ENCODE measurements at places on chromosomes 16 and 17. TPM values are rescaled to one million over a fixed set of nuclear protein-coding genes. Genes with fewer than 3 reads are reported as not detected.

DNA sequence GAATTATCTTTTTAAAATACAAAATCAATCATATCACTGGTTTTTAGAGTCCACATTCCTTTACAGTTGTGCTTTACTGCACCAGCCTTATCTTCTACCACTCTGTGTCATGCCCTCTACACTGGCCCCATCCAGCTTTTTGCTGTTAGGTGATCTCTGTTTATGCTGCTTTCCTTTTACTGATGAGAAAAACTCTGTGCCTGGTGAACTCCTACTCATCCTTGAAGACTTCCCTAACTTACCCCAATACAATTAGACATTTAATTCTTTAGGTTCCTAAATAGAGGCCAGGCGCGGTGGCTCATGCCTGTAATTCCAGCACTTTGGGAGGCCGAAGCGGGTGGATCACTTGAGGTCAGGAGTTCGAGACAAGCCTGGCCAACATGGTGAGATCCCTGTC is 64.6 kb downstream of the MRTFB start:
- no peak for DNase-seq
- no peaks in the 10 kb centered on the region for H3K27me3 ChIP-seq
- peaks cover 2% of the 10 kb centered on the region for H3K36me3 ChIP-seq
- H3K4me3 ChIP-seq = no peak overlapping the region

DNA sequence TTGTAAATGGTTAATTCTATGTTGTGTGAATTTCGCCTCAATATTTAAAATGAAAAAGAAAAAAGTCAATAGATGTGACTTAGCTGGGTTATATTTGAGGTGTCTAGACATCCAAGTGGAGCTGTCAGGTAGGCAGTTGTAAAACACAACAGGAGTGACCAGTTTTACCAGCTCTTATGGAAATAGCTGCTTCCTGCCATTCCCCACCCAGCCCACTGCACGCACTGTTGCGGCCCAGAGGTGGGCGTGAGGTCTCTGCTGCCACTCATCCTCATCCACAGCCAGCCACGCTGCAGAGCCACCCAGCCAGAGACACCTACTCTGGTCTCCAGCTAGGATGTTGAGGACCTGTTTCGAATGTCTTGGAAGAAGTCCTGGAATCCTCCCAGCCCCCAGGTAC is 3.4 kb upstream of the CARD14 start:
- H3K27me3 ChIP-seq = peaks cover 10% of the 10 kb centered on the region
- no peak for DNase-seq
- H3K27ac ChIP-seq = no peak overlapping the region
- no peaks in the 10 kb centered on the region for H3K36me3 ChIP-seq
- no peaks in the 10 kb centered on the region for H3K4me1 ChIP-seq
- H3K4me3 ChIP-seq = no peak overlapping the region

DNA sequence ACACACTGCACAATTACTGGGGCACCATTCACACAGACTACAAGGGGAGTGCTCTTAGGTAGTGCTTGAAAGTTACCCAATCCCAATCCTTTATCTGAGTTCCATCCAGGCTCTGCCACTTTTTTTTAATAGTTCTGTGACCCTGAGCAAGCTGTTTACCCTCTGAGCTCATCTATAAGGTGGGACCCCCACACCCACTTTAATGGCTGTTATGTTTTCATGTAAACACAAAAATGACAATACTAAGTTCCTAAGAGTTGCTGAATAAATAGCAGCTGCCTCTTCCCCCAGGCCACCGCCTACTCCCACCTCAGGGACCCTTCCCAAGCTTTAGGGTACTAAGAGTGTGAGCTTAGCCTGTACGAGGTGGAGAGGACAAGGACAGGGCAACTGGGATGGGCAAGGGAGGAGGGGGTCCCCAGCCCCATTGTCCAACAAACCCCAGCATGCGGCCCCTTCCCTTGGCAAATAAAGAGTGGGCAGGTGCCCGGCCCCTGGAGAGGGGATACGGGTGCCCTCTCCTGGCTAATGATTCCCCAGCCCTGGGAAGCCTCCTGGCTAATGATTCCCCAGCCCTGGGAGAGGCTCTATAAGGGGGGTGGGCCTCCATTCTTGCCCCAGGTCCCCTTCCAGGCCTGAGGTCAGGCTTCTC is 14.6 kb downstream of the SLC13A2 start:
- H3K4me3 ChIP-seq = no peak overlapping the region
- DNase-seq = no peak
- H3K27me3 ChIP-seq = peaks cover 11% of the 10 kb centered on the region
- no peaks in the 10 kb centered on the region for H3K36me3 ChIP-seq
- H3K27ac ChIP-seq = no peak overlapping the region

- no peak within 1 kb of the TSS for H3K4me3 ChIP-seq
- no peak within 1 kb of the TSS for H3K27ac ChIP-seq
- peak; percentile 0 for DNase-seq
- no peaks in the 10 kb centered on the region for H3K36me3 ChIP-seq
- H3K27me3 ChIP-seq = peaks cover 7% of the 10 kb centered on the region
Observed at GRCh38 chr16:22813948-22814710, at the start of gene HS3ST2. Gene HS3ST2, plus strand, starts transcription at chr16:22814162. Its CDS starts 449 bp downstream, at chr16:22814611.

- H3K36me3 ChIP-seq = no peaks in the 10 kb centered on the region
- no peak overlapping the region for H3K27ac ChIP-seq
- no peaks in the 10 kb centered on the region for H3K4me1 ChIP-seq
- peak; percentile 83 for DNase-seq
- peaks cover 31% of the 10 kb centered on the region for H3K27me3 ChIP-seq
Observed at GRCh38 chr17:8056232-8056975, 17.5 kb downstream of the ALOX15B start.

GRCh38 chr17:68205808-68206720 is 41.8 kb upstream of the AMZ2 start:
- H3K4me1 ChIP-seq = no peaks in the 10 kb centered on the region
- H3K27me3 ChIP-seq = no peaks in the 10 kb centered on the region
- DNase-seq = no peak
- no peaks in the 10 kb centered on the region for H3K36me3 ChIP-seq
- peak overlapping the region; percentile 32 for H3K4me3 ChIP-seq

DNA sequence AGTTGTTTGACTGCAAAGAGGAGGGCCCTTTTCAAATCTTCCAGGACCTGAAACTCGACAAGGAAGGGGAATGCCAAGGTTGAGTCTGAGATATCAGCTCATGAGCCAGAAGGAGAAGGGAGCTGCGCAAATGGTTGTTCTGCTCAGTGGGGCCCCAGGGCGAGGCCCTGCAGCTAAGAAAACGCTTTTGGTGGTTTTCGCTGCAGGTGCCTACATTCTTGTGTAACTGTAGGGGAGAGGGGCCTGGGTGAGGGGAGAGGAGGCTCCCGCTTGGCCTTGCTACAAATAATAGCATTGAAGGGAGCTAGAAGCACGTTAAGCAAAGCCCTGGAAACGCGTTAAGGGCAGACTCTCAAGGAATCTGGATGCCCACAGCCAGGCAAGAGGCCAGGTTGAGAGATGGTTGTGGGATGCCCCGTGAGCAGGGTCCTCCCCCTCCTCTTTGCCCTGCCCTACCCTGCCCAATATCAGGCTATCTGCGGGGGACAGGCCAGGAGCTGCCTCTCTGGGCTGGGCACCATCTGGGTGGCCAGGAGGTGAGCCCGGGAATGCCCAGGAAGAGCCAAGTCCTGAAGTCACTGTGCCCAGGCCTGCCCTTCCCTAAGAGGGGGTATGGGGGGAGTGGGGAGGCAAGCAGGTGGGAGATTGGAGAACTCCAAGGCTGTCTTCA is 21.9 kb downstream of the GPR142 start:
- no peak overlapping the region for H3K4me3 ChIP-seq
- DNase-seq = no peak
- no peaks in the 10 kb centered on the region for H3K4me1 ChIP-seq
- H3K27ac ChIP-seq = no peak overlapping the region
- no peaks in the 10 kb centered on the region for H3K36me3 ChIP-seq

DNA sequence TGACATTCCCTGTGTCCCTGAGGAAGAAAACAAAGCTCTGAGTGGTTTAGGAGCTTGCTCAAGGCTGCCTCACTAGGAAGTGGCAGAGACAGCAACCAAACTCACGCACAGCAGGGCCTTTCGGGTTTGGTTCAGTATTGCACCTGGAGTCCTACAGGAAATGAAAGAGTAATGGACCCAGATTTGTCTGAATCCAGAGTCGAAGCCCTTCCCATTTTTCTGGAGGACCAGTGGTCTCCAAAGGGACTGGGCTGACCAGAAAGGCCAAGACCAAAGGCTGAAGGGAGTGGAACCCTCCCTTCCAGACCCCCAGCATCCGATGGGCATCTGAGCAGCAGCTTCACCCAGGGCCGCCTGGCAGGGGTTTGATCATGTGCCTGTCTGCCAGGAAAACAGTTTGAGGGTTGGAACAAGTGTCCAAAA is 85.5 kb upstream of the RPL38 start:
- H3K4me1 ChIP-seq = no peaks in the 10 kb centered on the region
- no peak overlapping the region for H3K27ac ChIP-seq
- no peaks in the 10 kb centered on the region for H3K36me3 ChIP-seq

Gene TBC1D3E
- polyA plus RNA-seq = not detected

Gene DOC2B
- not detected for polyA plus RNA-seq

Gene MAPT
- 0.17 TPM for polyA plus RNA-seq

Gene CSNK1D
- 112 TPM for polyA plus RNA-seq

Gene WIPF2
- 9.1 TPM for polyA plus RNA-seq
